Naive B cell (primary cell): ENCODE measurements at places on chromosomes 11 and 22. TPM values are rescaled to one million over a fixed set of nuclear protein-coding genes. Genes with fewer than 3 reads are reported as not detected.

GRCh38 chr22:48431014-48431413 is 1396.7 kb downstream of the BRD1 start:
- no peak for DNase-seq

DNA sequence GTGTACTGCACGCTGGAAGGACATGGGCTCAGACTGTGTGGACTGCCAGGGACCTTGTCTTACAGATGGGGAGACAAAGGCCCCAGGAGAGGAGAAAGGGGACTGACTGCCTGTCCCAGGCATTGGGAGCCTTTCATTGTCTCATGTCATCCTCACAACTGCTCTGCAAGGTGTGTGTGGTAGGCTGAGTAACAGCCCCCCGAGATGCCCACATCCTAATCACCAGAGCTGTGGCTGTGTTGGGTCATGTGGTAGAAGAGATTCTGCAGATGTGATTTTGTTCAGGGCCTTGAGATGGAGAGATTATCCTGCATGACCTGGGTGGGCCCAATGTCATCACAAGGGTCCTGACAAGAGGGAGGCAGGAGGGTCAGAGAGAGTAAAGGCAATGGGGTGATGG is 39.1 kb downstream of the ARRB1 start:
- DNase-seq: no peak

- no peak for DNase-seq
Observed at GRCh38 chr11:80948781-80949180, 1508.0 kb upstream of the TENM4 start.

DNA sequence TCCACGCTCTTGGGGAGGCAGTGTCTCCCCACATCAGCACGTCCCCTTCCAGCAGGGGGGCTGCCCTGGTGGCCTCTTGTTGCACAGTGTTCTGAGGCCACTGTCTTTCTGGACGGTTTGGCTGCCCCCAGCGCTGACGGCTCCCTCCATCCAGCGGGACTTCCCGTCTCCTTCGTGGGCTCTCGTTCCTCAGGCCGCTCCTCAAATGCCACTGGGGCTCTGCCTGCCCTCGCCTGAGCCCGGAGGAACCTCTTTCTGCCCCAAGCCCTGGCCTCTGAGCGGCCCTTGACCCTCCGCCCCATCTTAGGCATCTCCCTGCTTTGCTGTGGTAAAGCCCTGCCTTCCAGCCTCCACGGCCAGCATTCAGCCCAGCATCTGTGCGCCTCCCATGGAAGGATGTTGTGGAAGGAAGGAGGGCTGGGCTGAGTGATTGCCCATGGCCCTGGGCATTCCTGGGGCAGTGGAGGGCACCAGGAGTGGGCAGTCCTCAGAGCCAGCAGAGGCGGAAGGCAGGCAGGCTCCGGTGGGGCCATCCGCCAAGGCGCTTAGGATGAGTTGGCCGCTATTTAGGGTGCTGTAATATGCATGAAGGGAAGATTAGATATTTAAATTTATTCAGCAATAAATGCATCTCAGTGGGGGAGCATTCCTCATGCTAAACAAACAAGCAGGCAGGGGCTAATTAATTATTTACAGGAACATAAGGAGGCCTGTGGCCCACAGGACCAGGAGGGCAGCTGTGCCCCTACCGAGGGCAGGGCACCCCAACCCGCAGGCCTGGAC is 17.8 kb downstream of the OTUB1 start:
- DNase-seq: no peak

The CHADL gene
- not detected for polyA plus RNA-seq

The KCNJ1 gene
- 0.64 TPM for polyA plus RNA-seq

The TMEM121B gene
- not detected for polyA plus RNA-seq

The C11orf97 gene
- polyA plus RNA-seq: not detected

DNA sequence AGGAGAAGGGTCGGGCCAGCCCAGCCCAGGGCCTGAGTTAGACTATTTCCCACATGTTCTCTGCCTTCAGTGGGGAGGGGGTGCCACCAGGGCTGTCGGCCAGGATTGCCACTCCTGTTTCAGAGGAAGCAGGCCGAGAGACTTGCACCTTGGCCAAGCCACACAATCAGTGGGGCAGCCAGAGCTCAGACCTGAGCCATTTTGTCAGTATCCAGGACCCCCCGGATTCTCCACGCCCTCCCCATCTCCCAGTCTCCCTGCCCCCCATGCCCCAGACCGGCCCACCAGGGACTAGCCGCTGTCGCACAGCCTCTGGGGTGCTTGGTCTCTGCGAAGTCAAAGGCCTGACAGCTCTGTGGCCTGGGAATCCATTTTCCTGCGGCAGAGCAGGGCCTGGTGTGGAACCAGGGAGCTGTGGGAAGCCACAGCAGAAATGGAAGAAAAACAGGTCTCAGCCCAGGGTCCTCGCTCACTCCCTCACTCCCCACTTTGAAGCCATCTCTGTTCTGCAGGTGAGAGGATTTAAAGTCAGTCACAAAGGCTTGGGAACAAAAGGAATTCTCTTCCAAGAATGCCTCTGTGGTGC is 25.5 kb upstream of the MGAT3 start:
- DNase-seq: no peak

- no peak for DNase-seq
Observed at GRCh38 chr22:26399289-26399688, 29.8 kb upstream of the ASPHD2 start.

DNA sequence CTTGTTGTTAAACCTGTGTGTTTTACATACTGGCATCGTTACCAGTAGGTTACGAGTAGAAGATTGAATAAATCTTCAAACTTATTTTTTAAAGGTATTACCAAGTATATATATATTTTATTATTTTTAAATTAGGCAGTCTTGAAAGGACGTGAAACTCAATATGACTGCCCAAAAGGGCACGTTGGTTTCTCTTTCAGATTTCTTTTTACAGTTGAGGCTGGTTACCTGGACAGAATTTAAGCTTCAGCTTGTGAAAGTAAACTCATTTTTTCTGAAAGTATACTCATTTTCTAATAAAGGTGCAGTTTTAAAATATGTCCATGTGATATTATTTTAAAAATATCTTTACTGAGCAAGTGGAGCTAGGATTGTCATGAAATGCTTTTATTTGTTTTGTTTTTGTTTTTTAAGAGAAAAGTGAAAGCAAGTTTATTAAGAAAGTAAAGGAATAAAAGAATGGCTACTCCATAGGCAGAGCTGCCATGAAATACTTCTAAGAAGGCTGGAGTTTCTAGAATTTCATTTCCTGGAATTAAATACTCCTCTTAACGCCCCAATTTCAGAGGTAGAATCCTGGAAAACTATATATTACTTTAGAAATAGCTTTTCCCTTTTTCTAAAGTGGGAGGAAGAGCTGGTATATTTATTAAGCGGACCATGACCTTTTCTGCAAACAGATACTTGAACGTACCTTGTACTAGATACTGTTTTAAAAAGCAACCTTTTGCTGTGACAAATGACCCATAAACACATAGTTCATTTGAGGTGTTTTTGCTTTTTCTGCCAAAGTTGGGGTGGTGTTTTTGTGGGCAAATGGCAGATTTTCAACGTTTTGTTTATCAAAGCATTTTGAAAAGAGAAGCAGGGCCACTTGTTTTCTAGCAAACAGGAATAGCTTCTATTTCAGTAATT is 1.9 kb downstream of the FBXO7 start:
- DNase-seq: no peak

The CSF2RB gene
- polyA plus RNA-seq: 6.7 TPM

DNA sequence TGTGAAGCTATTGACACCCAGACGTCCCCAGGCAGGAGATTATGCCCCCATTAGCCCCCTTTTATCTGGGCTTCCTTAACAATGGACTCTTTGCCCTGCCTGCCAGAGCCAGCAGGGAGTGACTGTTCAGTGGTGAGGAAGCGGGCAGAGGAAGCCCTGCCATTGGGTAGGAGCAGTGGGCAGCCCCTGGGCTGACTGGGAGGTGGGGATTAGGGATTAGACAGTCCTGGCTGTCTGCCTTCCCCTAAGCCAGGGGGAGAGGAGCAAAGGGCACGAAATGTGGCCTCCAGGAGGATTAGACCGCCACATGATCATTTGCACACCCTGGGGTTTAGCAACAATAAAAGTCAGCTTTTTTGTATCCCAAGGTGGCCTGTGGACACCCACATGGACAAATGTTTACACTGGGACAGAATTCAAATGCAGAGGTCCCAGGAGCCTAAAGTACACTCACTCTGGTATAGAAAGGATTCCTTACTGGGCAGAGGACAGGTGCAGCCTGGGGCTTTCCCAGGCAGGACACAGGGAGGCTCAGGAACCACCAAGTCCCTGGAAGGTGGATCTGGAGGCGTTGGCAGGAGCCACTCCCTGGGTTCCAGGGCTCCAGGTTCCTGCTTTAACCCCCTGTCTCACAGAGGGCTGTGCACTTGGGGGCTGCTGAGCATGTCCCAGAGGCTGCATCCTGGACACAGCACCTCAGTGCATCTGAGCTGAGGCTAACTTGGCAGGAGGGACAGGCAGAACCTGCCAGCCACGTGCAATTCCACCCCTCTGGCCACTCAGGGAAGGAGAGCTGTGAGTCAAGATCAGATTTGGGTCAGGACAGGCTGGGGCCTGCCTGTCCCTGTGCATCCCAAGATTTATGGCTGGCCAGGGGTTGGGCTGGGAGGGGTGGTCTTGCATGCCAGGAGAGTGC is 2.1 kb downstream of the PNPLA3 start:
- DNase-seq: no peak

- no peak for DNase-seq
Observed at GRCh38 chr11:27875831-27876775, 175.8 kb upstream of the BDNF start.

- DNase-seq: no peak
Observed at GRCh38 chr22:21946262-21946925, 6.3 kb downstream of the PPM1F start.

- no peak for DNase-seq
Observed at GRCh38 chr11:132551016-132551415, 981.3 kb downstream of the OPCML start.

DNA sequence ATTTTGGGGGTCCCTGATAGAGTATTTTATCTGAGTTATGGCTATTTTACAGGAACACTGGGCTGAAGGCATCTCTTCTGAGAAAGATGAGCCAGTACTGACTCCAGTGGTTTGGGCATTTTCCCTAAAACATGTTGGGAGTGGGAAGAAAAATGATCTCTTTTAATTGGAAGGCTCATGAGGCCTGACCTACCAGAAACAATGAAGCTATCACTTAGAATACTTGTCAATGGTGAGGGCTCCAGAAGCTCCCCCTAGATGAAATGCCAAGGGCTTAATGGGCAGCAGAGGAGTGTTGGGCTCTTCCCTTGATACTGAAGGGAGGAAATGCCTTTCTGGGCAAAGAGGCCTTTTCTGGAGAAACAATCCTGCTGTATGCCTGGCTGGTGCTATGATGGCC is 63.5 kb upstream of the BDNF start:
- no peak for DNase-seq

DNA sequence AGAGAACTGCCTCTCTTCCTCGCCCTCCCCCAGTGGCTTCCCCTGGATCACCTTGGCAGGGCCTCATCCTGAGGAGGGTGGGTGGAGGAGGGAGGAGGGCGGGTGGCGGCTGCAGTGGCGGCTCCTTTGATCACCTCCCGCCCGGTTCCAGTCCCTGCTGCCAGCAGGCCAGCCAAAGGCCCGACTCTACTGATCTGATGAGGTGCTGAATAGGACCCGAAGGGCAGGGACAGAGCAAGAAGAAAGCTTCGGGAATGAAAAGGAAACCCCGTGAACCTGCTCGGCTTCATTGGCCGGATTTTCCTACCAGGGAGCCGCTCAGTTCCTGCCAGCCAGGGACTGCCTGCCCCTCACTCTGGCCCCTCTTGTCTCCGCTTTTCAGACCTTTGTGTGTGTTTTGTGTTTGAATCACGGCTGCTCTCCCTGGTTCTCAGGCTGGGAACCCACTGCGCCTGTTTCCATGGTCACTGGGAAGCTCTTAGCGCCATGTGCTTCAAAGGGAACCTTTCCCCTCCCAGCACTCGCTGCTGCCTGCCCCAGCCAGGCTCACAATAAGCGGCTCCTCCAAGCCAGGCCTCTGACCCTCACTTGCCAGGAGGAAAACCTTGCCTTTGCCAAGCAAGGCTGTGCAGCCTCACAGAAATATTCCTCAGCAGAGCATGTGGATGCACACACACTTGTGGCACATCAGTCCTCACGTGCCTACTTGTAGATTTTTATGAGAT is 56.8 kb downstream of the C22orf31 start:
- no peak for DNase-seq

- DNase-seq: no peak
Observed at GRCh38 chr11:44698252-44698912, 28.4 kb upstream of the TSPAN18 start.

GRCh38 chr11:19605520-19606371 is 106.9 kb upstream of the NAV2 start:
- DNase-seq: no peak

The SOX10 gene
- not detected for polyA plus RNA-seq

- DNase-seq: no peak
Observed at GRCh38 chr22:32328306-32329201, 29.1 kb upstream of the RFPL3 start.
